Amniotic epithelial cell (primary cell): ENCODE measurements at places on chromosomes 3 and 15.
A peak's percentile ranks its signal among the peaks of the same experiment; 100 is the strongest.

GRCh38 chr15:86349565-86349964 is 269.9 kb downstream of the AGBL1 start:
- DNase-seq: no peak

- no peak for DNase-seq
Observed at GRCh38 chr3:119322021-119322834, 28.0 kb downstream of the ARHGAP31 start.

GRCh38 chr15:57649138-57649537 is 57.4 kb upstream of the POLR2M start:
- peak; percentile 71 for DNase-seq

DNA sequence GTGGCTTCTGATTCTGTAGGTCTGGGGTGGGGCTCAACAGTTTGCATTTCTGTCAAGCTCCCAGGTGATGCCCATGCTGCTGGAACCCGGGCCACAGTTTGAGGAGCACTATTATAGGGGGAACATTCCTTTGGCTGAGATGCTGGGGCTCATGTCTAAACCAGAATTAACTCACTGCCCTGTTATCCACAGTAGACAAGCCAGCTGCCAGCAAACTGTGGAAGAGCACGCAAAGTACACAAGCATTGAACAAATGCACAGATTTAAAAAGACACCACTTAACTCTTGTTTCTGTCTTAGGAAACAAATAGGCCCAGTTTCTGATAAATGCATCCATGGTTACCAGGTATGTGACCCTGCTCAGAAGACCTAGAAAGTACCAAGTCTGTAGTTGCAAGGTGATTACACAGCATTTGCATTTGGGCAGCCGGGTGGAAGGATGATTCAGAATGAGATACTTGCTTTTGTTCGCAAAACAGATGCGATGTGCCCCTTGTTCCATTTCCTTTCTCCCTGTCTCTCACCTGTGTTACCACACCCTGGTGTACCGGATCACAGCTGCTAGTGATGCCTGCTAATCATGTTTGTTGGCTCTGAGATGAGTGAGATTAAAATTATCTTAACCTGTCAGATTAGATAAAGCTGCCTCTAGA is 12.4 kb downstream of the GYG1 start:
- DNase-seq: no peak

DNA sequence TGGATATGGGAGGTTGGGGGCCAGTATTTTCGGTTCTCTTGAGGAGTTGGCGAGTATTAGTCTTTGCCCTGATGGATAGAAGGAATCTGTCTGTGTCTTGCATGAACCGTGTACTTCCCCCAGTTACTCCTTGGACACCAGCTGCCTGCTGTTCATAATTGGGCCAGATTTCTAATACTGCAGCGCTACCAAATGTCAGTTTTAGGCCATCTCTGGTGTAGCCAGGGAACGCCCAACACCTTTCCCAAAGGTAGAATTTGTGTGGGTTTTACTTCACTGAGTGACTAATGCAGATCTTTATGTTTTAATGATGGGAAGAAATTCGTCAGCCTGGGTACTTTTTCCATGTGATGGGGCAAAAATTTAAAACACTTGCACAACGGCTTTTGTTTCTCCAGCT is 18.4 kb downstream of the FLNB start:
- DNase-seq: no peak

- DNase-seq: no peak
Observed at GRCh38 chr3:170044271-170044670, 6.5 kb downstream of the GPR160 start.

DNA sequence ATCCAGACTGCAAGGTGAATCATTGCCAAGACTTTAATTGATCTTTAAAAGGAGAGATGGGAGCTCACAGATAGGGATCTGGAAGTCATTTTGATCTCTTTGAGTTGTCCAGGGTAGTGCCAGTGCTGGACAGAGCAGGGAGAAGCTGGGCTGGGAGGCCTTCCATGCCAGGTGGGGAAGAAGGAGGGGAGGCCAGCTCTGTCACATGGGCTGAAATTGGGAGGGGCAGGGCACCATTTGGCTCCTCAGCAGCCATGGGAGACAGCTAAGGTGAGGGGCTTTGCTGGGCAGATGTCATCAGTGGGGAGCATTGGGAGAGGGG is 23.4 kb downstream of the SMAD6 start:
- no peak for DNase-seq

DNA sequence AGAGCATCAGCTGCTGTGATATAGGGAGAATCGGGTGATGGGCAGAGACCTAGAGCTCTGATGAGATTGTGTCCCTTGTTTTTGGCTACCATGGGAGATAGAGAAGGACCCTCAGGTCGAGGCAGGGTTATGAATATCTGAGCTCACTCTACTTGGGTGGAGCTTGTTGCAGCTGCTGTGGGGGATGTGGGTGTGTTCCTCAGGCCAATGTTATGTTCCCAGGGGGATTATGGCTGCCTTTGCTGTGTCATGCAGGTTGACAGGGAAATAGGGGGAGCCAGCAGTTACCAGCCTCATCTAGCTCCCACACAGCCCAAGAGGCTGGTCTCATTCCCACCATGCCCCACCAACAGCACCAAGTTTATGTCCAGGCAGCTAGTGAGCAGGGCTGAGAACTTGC is 131.5 kb downstream of the TRIM42 start:
- no peak for DNase-seq

GRCh38 chr15:72302955-72303354 is 17.0 kb downstream of the CELF6 start:
- peak; percentile 61 for DNase-seq

DNA sequence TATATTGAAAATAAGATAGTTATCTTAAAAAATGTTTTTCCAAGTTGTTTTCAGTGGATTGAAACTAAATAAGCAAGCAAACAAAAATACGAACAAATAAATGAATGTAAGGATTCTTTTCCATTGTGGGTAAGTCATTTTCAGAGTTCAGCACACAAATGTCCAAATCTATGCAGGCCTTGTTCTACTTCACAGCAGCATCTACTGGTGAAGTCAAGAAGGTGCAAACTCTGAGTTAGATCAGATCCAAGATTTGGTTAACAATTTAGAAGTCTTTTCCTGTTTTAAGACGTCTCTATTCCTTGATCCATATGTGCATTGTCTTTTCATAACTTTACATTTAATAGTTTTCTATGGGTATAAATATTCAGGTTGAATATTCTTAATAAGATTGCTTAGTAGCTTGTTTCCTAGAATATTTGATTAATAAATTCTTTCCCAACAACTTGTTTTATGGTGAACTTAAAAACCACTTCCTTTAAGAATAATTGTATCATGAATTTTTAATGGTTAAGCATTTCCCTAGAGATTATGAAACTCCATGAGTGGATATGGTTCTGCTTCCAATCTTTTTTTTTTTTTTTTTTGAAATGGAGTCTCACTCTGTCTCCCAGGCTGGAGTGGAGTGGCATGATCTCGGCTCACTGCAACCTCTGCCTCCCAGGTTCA is 10.5 kb downstream of the PTX3 start:
- peak; percentile 66 for DNase-seq

DNA sequence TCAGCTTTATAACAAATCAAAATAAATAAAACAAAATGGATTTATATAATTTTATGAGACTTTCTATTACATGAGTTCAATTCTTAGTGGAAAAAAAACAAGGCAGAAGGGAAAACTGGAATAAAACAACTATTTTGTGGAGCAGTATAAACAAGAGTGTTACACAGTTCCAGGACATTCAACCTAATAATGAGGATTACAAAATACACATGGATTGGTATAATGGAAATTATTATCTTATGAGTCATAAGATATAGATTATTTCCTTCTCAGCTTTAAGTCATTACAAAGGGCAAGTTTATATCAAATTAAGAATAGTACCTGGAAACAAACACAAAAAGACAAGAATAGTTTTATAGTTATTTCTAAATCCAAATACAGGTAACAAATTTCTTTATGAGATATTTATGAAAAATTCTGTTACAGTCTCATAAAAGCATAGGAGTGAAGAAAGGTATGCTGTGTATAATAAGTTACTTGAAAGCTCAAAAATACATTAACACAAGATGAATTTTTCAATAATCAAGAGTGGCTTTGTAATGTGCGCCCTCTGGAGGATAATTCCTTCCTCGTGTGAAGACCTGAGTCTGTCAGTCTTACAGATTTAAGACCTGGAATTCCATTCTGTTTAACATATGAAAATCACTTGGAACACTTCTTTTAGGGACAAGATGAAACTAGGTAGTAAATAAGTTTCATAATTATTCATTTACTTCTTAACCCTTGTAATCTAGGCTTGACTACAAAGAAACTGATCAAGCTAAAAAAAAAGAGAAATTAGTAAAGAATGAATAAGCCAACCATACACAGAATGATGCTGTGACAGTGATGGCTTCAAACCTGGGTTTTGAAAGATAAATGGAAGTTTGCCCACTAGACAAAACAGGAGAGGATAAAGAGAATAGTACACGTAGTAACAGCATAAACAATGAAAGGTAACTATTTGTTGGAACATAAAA is 9.5 kb downstream of the COPS2 start:
- DNase-seq: peak; percentile 69

GRCh38 chr3:54966979-54967378 is 39.1 kb upstream of the LRTM1 start:
- no peak for DNase-seq

DNA sequence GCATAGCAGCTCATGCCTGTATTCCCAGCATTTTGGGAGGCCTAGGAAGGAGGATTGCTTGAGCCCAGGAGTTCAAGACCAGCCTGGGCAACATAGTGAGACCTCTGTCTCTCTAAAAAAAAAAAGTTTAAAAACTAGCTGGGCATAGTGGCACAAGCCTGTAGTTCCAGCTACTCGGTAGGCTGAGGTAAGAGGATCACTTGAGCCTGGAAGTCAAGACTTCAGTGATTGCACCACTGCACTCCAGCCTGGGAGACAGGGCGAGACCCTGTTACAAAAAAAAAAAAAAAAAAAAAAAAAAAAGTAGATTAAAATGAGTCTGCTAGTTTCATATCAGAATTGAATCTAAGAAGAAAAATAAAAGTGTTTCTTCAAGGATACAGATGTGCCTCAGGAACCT is 32.4 kb upstream of the ANPEP start:
- DNase-seq: peak; percentile 28

DNA sequence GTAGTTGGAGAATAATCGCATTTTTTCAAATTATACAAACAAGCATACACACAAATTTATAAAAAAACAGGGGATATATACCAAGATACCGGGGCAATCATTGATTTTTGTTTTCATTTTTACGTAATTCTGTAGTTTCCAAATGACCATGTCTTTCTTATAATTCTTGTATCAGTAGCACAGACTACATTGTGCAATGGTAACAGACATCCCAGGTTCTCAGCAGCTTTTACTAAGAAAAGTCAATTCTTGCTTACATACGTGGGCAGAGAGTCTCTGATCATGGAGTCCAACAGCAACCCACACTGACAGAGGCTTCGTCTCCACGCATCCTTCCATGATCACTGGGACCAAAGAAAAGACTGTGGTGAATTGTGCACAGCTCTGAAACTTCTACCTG is 441.3 kb downstream of the TBL1XR1 start:
- no peak for DNase-seq

- DNase-seq: no peak
Observed at GRCh38 chr15:66822576-66822975, 120.5 kb downstream of the SMAD6 start.

- DNase-seq: no peak
Observed at GRCh38 chr15:38631119-38632075, 66.8 kb upstream of the RASGRP1 start.
